BE2C (cell line): ENCODE measurements at places on chromosomes 12 and 14.

DNA sequence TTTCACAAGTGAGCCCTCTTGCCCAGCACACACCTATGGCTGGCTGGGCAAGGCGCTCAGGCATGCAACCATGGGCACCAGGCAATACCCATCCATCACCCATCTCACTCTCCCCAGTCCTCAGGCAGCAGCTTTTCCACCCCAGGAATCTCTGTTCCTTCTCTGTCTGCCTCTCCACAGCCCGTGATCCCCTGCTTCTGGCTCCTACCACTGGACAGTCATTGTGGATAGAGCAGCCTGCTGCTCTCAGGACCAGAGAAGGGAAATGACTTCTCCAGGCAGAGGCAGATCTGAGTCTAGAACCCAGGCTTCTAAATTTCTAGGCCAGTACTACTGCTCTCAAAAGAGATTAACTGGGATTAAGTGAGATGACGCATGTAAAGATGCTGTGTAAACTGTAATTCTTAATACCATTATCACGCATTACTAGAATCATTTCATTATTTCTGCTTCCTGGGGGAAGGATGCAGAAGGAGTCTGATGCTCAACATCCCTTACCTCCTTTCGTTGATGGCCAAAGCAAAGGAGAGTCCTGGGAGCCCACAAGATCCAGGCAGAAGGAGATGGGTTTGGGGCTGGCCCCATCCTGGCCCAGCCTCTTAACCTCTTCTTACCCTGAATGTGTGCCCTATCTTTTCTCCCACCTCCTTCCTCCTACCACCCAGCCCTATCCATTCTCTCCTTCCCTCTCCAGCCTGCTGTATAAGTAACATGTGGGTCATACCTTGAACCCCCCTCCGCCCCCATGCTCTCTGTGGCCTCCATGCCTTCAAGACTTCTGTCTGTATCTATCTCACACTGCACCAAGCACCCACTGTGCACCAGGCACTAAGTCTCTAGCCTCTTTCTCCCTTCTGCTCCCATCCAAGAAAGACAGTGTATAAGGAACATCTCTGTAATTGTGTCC, 4.8 kb upstream of the AQP5 start:
- no peak for DNase-seq

GRCh38 chr14:35929186-35929585, 103.0 kb downstream of the BRMS1L start:
- no peak for DNase-seq

- no peak for DNase-seq
These were observed 11.6 kb upstream of the NEK9 start for GRCh38 chr14:75138492-75138891.

- no peak for DNase-seq
These were observed 184.5 kb downstream of the NUBPL start for GRCh38 chr14:31745741-31746140.

DNA sequence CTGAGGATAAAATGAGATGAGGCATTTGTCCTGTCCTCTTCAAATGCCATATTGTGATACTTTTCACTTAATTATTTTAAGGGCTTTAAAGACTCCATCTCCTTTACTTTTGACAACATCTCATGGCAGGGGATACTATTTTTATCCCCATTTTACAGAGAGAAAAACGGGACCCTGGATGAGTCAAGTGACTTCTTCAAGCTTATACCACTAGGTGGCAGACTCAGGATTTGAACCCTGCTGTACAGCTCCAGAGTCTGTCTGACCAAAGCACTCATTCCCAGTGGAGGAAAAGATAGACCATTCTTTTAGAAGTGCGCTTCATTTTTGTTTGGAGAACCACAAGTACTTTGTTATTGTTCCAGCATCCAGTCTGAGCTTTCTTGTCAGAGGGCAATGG, 1.7 kb upstream of the SMOC1 start:
- no peak for DNase-seq

GRCh38 chr12:124490584-124491305, 76.7 kb downstream of the NCOR2 start:
- peak; percentile 70 for DNase-seq

DNA sequence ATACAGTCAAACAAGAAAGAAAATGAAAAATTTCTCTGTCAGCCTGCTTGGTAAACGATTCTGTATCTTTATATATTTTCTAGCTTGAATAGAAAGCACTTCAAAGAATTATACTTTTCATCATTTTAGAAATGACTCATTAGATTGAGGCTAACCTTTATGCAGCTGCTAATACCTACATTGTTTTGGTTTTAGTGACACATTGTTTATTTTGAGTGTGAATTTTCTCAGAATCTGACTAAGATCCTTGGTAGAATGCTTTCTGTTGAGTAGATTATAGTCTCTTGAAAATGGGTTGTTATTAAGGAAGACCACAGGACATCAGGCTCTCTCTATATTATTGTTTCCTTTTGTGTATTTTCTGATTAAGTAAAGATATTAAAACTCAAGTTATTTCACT, at the start of gene PMCH:
TSS of gene PMCH (minus strand) at position 45 of the 400 bp plus-strand sequence. CDS start 63 bp downstream, outside the sequence.
- DNase-seq = no peak

DNA sequence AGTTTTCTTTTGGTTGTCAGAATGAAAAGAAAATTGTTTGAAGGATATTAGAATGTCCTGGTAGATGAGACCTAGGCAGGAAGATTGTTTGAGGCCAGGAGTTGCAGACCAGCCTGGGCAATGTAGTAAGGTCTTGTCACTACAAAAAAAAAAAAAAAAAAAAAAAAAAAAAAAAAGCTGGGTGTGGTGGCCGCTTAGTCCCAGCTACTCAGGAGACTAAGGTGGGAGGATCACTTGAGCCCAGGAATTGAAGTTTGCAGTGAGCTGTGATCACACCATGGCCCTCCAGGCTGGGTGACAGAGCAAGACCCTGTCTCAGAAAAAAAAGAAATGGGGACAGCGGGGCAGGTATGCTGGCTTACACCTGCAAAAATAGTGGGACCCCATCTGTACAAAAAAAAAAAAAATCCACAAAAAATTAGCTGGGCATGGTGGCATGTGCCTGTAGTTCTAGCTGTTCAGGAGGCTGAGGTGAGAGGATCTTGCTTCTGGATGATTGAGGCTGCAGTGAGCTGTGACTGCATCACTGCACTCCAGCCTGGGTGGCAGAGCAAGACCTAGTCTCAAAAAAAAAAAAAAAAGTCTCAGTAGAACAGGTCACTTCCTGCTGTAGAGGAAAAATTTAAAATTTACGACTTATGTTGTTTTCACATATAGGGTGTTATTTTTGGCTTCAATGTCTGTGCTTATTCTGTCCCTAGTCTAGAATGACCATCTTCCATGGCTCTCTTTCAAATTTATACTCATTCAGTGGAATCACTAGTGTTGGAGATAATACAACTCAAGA, 70.7 kb downstream of the PPHLN1 start:
- DNase-seq = no peak

GRCh38 chr12:89357297-89357730, 5.0 kb upstream of the DUSP6 start:
- no peak for DNase-seq

GRCh38 chr12:105740970-105741725, 397.6 kb downstream of the NUAK1 start:
- DNase-seq = peak; percentile 9

DNA sequence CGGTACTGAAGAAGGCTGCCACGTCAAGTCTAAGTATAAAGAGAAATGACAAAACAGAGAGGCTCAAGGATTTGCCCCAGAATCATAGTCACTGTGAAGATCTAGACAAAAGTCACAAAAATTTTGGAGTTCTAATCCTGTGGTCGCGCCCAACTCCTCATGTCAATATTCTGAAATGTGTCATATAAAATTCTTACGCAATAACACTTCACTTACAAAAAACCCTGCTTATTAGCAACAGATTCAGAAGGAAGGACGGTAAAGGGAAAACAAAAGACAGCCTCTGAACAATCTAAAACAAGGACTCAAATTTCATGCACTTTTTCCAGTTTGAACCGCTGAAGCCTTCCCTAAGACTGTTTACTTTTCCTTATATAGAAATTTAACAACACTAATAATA, 94.7 kb downstream of the TSPAN8 start:
- no peak for DNase-seq

DNA sequence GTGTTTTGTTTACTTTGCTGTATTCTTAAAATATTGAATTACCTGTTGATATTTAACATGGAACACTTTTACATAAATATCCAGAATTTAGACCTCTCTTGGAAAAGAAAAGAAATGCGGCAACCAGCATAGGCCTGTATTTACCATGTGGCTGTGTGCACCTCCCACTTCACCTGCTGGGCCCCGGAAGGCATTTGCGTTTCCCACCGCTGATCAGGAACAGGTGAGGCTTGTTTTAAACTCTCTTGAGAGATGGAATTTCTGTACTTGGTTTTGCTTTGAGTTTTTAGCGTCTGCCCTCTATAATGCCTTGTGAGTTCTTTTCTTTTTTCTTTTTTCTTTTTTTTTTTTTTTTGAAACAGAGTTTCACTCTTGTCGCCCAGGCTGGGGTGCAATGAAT, 124.2 kb downstream of the GLT1D1 start:
- no peak for DNase-seq

GRCh38 chr12:79482323-79482722, 208.4 kb downstream of the PAWR start:
- no peak for DNase-seq

DNA sequence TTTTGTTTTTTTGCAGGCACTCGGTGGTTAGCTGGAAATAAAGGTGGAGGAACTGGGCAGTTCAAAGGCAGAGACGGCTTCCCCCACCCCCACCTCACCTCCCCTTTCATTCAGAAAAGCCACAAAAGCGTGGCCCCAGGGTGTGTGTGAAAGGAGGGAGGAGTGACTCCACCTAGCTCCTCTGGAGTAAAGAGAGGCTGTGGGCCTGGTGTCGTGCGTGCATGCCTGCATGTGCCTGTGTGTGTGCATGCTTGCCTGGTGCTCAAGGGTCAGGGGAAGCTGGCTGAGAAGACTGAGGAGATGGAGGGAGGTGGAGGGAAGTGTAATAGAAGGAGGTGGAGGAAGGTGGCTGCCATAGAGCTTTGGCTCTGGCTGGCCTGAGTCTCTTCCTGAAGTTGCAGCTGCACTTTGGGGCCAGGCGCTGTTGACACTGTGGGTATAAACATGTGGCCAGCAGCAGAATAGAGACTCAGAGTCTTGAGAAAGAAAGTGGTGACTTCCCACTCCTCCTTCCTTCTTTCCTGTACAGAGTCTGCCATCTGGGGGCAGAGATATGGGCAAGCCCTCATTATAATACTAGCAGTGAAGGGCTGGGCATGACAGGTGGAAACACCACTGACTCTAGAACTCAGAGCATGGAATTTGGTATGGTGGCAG, 36.9 kb upstream of the SINHCAF start:
- DNase-seq = no peak

DNA sequence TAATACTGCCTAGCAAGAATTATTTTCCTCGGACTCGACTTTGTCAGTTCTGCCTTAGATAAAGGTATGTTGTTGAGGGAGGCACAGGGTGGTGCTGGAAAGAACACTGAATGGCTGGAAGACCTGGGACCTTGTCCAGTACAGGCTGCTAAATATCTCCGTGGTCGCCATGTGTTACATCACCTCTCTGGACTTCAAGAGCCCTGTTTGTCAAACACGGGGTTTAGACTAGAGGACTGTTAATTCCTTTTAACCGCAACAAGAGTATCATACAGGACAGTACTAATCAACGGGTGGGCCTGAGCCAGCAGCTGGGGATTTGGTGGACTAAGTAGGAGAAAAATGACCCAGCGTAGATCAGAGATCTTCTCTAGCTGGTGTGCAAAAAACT, 476.3 kb downstream of the LRIG3 start:
- no peak for DNase-seq

DNA sequence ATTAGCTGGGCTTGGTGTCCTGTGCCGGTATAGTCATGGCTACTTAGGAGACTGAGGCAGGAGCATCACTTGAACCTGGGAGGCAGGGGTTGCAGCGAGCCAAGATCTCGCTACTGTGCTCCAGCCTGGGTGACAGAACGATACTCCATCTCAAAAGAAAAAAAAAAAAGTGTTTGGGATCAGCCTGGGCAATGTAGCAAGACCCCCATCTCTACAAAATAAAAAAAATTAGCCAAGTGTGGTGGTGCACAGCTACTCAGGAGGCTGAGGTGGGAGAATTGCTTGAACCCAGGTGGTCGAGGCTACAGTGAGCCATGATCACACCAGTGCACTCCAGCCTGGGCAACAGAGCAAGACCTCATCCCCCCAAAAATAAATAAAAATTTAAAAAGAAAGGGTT, 47.6 kb downstream of the PHETA1 start:
- DNase-seq = no peak

DNA sequence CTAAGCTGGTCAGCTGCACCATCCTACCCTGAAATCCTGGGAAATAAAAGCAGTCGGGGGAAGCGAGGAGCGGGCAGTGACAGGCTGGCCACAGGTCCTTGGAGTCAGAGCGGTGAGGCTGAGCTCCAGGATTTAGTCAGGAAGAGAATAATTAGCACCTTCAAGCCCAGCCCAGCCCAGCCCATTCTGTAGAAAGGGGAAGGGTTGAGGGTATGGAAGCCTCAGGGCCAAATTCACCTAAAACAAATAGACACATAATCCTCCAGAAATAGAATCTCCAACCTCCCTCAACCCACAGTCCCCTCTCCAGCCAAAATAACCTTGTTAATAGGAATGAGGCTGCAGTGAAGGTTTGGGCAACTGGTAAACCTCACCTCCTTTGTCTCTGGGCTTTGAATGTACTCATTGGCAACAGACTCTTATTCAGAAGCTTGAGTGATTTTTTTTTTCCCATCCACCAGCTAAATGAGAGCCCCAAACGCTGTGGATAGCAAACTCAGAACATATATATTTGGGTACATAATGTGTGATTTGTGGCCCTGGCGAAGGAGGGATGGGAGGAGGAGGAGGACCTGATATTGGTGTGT, 334.1 kb downstream of the DPF3 start:
- no peak for DNase-seq

DNA sequence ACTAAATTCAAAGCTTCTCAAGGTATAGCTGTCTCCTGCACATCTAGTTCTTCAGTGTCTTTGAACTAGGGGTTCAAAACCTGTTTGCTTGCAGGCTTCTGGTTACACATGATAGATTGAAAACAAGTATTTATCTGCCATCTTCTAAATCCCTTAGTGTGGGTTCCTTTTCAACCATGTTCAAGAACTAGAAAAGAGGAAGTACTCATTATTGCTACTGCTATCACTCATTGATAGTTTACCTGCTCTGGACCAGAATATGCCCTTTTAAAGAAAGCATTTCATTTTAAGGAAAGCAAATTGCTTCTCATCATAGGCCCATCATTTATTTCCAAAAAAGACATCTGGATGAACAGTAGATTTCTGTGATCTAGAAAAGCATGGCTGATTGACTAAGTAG, 37.1 kb upstream of the VSX2 start:
- no peak for DNase-seq
